ENCODE measurements at places on chromosomes 11 and 22.

- DNase-seq, result no peak
Measured at GRCh38 chr11:124889191-124890091, 8.2 kb downstream of the ROBO4 start.

GRCh38 chr22:38947321-38948140 is 9.9 kb upstream of the APOBEC3A start:
- DNase-seq, result no peak

- peak; percentile 42 for DNase-seq
Measured at GRCh38 chr11:48154151-48154550, 62.5 kb upstream of the OR4B1 start.

GRCh38 chr22:47534804-47535410 is 772.5 kb downstream of the TBC1D22A start:
- DNase-seq, result no peak

DNA sequence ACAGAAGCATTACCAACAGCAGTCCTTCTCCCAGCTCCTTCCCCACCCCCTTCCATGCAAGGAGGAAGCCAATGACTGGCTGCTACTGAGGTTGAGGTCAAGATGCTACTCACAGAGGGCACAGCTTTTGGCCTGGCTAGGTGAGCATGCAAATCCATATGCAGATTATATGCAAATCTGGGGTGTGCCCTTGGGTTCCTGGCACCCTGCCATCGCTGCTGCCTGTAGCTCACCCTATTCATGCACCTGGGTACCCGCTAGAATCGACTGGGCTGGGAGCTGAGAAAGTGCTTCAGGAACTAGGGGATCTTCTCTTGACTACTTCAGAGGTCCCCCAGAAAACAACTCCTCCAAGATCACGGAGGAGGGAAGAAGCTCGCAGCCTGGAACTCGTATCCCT is 4.0 kb downstream of the DSCAML1 start:
- DNase-seq, result no peak

DNA sequence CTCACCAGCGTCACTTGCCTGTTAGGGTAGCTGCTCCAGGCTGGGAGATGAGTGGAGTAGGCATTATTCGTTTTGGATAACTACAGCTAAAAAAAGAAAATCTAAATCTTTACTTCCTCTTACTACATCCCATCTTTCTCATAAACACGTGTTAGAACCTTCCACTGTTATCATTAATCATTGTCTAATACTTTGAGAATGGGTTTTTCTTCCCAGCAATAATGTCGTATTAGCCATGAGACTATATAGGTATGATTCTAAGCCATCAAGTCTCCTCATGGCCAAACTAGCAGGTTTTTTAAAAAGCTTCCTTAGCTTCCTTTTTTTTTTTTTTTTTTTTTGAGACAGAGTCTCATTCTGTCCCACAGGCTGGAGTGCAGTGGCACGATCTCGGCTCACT is 3.9 kb upstream of the TEF start:
- no peak for DNase-seq

GRCh38 chr11:47944632-47945031 is 35.7 kb upstream of the PTPRJ start:
- DNase-seq, result no peak

GRCh38 chr11:64711956-64712362 is 11.0 kb downstream of the NRXN2 start:
- DNase-seq, result no peak

GRCh38 chr11:92750794-92751193 is 218.7 kb upstream of the MTNR1B start:
- DNase-seq, result no peak

GRCh38 chr22:38984224-38984623 is 2.1 kb downstream of the APOBEC3B start:
- no peak for DNase-seq

- DNase-seq, result no peak
Measured at GRCh38 chr11:1122664-1123002, 35.1 kb upstream of the MUC5AC start.

DNA sequence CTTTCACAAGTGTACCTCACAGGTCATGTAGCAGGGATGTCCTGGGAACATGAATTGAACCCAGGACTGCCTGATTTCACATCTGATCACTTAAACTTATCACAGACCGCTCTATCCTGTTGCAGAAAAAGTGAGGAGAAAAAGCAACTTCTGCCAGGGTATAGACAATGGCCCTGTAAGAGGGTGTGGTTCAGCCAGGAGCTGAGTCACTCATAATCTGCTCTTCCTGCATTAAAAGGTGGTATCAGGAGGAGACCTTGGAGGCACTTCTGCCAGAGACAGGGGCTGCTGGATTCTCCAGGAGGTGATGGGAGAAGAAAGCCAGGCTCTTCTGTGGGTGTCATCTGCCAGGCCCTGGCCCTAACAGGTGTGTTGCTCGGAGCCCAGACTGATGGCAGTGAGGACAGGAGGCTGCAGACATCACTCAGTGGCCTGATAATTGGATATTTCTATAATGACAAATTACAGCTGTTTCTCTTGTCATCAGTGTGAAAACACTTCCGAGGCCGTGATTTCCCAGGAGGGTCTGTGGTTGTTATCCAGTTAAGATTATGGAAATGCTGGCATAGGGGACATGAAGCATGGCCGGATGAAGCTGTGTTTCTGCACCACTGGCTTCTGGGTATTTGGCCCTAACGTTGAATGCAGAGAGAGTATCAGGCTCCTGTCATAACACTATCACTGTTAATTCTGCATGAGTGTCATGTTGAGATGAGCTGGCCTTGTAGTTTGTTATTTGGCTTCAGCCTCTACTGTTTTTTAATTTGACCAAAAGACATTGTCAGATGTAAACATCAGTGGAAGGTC is 125.1 kb upstream of the ZBED5 start:
- DNase-seq, result no peak

- DNase-seq, result no peak
Measured at GRCh38 chr11:65377036-65377435, 5.4 kb downstream of the SLC25A45 start.

DNA sequence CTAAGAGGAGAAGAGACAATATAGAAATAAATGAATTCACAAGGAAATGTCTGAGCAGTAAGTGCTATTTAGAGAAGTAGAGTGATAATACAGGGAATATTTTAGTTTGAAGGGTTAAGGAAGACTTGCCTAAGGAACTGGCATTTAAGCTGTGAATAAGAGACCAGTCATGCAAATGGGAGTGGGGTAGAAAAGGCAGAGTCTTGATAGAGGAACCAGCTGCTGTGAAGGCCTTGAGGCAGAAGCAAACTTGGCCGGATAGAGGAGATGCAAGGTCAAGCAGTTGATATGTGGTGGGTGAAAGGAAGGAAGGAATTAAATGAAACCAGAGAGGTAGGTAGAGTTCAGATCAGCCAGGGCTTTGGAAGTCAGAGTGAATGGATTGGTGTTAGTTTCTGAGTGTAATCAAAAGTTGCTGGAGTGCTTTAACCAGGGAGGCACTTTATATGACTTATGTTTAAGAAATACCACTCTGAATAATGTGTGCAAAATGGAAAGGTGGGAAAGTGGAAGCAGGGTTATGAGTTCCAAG is 198.4 kb upstream of the SESN3 start:
- DNase-seq, result no peak

DNA sequence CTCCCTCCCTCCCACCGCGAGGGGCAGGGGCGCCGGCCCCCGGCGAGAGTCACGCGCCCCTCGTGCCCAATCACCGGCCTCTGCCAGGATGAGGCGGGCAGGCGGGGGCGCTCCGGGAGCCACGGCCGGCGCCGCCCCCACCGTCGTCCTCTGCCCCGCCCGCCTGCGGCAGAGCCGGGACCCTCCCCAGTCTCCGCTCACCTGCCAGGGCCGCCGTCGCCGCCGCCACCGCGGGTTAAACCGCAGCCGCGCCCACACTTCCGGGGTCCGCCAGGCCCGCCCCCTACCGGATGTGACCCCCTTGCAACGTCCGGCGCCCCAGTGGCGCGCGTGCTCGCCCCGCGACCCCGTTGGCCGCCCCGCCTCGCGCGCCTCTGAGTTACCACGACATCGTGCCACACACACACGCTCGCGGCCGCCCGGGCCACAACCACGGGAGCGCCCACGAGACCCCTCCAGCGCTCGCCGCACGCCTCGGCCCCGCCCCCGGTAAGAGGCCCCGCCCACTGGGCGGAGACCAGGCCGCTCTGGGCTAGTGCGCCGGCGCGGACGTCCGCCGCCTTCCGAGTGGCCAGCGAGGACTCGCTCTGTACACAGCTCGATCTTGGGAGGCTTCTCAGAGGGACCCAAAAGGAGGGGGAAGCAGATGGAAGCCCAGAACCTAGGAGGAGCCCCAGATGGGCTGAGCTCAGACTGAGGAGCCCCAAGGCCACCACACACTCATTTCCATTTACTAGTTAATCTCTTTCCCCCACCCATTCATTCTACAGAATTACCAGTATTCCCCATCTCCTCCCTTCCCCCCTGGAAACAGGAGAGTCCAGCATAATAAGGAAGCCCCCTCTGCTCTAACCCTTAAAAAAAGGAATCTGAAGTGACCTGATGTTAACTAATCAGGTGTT is at the start of gene VPS37C:
Gene VPS37C (minus strand): TSS at position 237 of the 902 bp plus-strand sequence. CDS start 22,597 bp downstream, outside the sequence.
- peak; percentile 86 for DNase-seq

DNA sequence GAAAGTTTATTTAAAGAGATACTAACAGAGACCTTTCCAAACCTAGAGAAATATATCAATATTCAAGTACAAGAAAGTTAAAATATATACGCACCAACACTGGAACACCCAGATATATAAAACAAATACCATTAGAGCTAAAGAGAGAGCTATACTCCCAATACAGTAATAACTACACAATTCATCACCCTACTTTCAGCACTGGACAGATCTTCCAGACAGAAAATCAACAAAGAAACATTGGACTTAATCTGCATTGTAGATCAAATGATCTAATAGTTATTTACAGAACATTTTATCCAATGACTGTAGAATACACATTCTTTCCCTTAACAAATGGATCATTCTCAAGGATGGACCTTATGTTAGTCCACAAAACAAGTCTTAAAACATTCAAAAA is 311.9 kb downstream of the METTL15 start:
- DNase-seq, result no peak

All from fibroblast of villous mesenchyme (primary cell).